Neuronal stem cell (in vitro differentiated cells): ENCODE measurements at places on chromosomes 7 and 10.

- no peak for DNase-seq
These were observed 921.3 kb upstream of the AUTS2 start for GRCh38 chr7:68676813-68677535.

GRCh38 chr10:95693668-95694534 lies at the start of gene TCTN3:
TSS of gene TCTN3 (minus strand) at chr10:95693927. CDS start at chr10:95693899, 28 bp downstream.
- peak; percentile 99 for DNase-seq

GRCh38 chr7:23072922-23073321 lies 32.7 kb upstream of the KLHL7 start:
- no peak for DNase-seq

- DNase-seq, result no peak
These were observed 874.6 kb downstream of the LRMDA start for GRCh38 chr10:76305930-76306615.

- DNase-seq, result no peak
These were observed 183.1 kb downstream of the EXOC4 start for GRCh38 chr7:133436014-133436428.

- DNase-seq, result no peak
These were observed 8.8 kb downstream of the TMEM120A start for GRCh38 chr7:75985518-75986146.

DNA sequence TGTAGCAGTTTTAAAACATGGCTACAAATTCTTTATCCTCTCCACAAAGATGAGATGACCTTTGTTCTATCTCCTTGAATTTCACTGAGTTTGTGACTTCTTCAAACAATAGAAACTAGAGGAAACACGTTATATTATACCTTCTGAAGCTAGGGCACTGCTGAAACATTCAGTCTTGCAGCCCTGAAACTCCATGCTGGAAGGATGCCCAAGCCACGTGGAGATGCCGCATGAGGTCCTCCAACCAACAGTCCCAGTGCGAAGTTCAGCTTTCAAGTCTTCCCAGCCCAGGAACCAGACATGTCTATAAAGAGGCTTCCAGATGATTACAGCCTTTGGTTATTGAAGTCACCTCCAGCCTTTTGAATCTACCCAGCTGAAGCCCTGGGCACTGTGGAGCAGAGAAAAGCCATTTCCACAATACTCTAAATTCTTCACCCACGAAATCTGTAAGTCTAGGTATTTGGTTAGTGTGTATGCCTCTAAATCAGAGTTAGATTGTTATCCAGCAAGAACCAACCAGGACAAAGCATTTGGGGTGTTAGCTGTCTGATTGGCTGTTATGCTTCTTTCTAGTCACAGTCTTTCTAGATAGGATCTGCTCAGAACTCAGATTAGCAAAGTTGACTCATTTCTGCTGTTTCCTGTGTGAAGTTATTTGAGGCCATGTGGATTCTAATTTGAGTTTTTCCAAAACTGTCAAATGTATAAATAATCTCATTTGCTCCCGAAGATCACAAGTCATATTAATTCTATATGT lies 186.5 kb upstream of the TMEM72 start:
- DNase-seq, result no peak

DNA sequence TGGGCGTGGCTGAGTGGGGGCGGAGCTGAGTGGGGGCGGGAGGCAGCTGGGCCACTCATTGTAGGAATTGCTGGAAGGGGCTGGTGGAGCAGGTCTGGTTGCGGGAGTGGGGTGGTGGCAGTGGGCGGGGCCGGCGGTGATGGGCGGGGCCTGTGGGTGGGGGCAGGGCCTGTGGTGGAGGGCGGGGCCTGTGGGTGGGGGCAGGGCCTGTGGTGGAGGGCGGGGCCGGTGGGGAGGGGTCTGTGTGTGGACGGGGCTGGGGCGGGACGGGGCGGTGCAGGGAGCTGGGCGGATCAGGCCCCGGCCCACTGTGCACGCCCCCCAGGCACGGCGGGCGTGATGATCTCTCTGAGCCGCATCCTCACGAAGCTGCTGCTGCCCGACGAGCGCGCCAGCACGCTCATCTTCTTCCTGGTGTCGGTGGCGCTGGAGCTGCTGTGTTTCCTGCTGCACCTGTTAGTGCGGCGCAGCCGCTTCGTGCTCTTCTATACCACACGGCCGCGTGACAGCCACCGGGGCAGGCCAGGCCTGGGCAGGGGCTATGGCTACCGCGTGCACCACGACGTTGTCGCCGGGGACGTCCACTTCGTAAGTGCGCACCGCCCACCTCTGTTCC lies 14.0 kb downstream of the SLC29A4 start:
- peak; percentile 75 for DNase-seq

DNA sequence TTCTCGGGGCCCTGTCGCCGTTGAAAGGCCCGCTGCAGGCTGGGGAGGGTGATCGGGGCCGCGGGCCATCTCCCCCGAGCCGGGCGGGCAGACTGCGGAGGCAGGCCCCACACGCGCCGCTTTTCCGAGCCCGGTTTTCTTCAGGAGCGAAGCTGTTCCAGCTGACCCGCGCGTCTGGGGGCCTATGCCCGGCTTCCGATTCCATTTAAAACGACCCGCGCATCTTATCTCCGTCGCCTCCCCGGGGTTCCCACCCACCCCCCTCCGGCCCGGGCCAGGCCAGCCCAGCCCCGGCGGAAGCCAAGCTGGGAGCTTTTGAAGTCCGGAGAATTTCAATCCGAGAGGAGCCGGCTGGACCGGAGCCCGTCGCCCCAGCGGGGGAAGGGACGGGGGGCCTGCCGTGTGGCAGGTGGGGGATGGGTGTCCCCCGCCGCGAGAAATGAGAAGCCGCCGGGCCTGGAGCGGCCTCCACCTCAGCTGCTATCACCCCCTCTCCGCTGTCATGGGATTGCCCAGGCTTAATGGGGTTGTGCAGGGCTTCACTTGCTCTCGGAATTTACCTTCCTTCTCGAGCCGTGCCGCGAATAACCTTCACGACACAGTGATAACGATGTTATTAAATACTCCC lies 3.1 kb upstream of the EVX1 start:
- DNase-seq, result no peak

GRCh38 chr7:25852211-25852938 lies 299.6 kb upstream of the NFE2L3 start:
- no peak for DNase-seq
